ENCODE measurements at places on chromosomes 12 and 14.

DNA sequence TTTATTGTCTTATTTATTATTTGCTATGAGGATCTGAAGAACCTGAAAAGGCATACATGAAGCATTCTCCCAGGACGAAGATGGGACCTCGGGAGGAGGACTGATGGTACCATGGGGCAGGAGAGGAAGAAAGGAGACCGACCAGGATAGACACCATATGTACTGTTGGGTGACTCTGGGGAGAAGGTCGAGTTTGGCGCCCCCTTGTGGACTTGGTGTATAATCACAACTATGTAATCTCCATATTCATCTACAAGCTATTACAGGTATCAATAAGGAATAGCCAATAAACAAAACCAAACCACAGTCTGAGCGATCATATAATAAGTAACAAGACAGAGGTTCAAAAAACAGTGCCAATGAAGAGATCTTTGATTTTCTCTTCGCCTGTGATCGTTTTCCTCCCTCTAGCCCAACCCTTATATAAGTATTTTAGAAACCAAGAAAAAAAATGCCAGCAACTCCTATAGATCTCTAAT lies 139.1 kb downstream of the SPTSSA start:
- DNase-seq: peak; percentile 60

GRCh38 chr12:98198261-98198982 lies 317.0 kb upstream of the TMPO start:
- no peak for DNase-seq

DNA sequence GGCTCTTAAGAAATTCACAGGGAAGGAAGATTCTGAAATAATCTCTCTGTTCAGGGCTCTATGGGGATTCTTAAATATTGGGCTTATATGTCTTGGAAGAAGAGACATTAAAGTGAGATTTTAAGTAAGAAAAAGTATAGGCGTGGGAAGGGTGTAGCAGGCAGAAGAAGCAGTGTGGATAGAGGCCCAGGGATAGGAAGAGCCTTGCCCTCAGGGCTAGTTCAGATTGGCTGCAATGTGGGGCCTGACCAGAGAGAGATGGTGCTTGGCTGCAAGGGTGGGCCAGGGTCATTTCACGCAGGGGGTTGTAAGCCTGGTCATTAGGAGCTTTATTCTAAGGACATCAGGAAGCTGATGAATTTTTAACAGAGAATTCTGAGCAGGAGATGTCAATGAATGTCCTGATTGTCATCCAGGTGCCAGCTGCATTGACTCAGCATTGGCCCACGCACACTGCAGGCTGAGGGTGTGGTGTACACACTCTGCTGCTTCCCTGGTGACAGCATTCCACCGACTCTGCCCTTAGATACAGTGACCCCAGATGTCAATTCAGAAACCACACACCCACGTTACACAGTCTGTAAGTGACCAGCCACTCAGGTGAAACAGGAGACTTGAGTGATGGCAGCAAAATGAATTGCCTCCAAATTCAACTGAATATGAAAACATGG lies 582.5 kb downstream of the NRXN3 start:
- DNase-seq: no peak

GRCh38 chr12:57072661-57073060 lies 5.9 kb downstream of the NEMP1 start:
- DNase-seq: no peak

- no peak for DNase-seq
Observed at GRCh38 chr14:54713379-54713778, 146.5 kb downstream of the SAMD4A start.
